ENCODE measurements at places on chromosomes 6 and 20. TPM values are rescaled to one million over a fixed set of nuclear protein-coding genes. Genes with fewer than 3 reads are reported as not detected.

Gene EIF2S2
- total RNA-seq, result 53.1 TPM

Gene CLIC1
- total RNA-seq, result 98.3 TPM

DNA sequence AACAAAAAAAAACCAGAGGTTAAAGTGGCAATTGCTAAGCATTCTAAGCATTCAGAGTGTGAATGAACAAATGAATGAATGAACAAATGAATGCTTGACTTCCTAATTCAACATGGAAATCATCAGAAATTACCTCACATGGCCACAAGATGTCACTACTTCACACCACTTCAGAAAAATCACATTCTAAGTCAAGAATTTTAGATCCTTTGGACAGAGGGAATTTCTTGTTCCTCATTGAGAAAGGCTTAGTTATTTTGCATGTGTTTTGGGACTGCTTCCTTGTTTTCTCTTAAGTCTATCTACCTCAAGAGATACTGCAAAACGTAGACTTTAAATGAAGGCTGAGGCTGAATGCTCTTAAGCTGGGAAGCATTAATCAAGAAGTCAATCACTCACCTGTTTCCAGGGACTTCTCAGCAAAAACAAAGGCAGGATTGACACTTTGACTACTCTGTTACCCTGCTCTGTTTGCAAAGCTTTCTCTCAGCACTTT, 120.2 kb downstream of the MBOAT1 start:
- H3K27me3 ChIP-seq, result no peaks in the 10 kb centered on the region
- H3K36me3 ChIP-seq, result no peaks in the 10 kb centered on the region
- no peaks in the 10 kb centered on the region for H3K4me1 ChIP-seq
- H3K27ac ChIP-seq, result no peak overlapping the region

Gene MAP7
- total RNA-seq, result 0.55 TPM

Gene ATP6V1G2
- total RNA-seq, result 7.2 TPM

- no peak overlapping the region for H3K27ac ChIP-seq
- no peaks in the 10 kb centered on the region for H3K4me1 ChIP-seq
- no peak overlapping the region for H3K4me3 ChIP-seq
- no peak for DNase-seq
Measured at GRCh38 chr20:15042723-15043122, 705.3 kb upstream of the FLRT3 start.

Gene MOXD1
- not detected for total RNA-seq

DNA sequence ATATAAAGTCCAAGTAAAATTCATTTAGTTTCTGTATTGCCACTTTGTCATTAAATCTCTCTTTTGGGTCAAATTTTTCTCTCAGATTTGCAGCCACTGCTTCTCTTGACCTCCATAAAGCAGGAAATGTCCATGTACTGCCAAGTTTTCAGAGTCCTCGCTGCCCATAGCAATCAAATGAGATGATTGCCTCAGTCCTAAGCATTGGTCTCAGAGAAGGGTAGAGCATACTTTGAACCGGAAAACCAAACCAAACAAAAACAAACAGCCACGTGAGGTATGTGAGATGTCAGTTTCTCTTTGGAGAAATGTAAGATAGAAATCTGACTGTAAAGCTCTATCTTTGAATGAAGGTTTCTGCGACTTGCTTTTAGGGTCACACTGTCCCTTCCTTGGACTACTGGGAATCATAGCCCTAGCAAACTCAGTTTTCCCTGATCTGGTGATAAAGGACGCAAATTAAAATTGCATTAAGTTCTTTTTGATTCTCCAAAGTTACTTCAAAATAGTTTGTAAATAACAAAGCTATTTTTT, 505.4 kb upstream of the CITED2 start:
- H3K4me1 ChIP-seq, result no peaks in the 10 kb centered on the region
- no peak for DNase-seq
- H3K27ac ChIP-seq, result no peak overlapping the region

Gene PROKR2
- total RNA-seq, result not detected

DNA sequence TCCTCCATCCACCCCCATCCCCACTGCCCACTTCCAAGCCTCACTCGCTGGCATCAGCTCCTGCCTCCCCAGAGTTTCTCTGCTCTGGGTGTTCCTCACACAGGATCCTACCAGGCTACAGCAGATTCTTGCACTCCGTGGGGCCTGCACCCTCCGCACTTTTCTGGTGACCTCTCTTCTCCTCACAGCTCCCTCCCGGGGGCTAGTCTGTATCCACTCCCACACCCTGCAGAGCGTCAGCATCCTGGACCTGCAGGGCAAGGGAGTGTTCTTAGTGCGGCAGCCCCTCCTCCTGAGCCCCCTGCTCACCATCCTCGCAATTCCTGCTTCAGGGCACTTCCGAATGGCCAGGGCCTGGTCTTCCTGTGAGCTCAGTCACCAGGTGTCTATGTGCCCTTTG, 224.2 kb downstream of the DLL1 start:
- no peaks in the 10 kb centered on the region for H3K36me3 ChIP-seq
- H3K4me1 ChIP-seq, result no peaks in the 10 kb centered on the region
- no peak for DNase-seq
- H3K27me3 ChIP-seq, result no peaks in the 10 kb centered on the region

DNA sequence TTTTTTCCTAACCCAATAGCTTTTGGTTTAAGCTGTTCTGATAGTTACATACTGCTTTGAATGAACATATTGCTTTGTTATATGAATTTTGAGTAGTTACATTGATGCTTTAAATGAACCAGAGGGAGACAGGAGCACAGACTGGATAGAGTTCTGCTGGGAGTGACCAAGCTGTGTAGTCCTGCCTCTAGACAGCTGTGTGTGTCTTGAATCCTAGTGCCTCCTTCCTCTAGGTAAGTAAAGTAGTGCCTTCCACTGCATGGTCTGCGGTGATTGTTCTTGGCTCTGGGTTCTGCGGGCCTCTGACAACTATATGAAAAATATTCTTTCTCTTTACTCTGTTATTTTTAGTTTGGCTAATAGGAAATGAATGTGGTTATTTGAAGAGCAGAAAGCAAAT, 46.0 kb upstream of the ADGRG6 start:
- H3K36me3 ChIP-seq, result no peaks in the 10 kb centered on the region
- no peak overlapping the region for H3K27ac ChIP-seq
- no peak for DNase-seq
- no peak overlapping the region for H3K4me3 ChIP-seq
- no peaks in the 10 kb centered on the region for H3K4me1 ChIP-seq
- no peaks in the 10 kb centered on the region for H3K27me3 ChIP-seq

Gene DPPA5
- total RNA-seq, result not detected

Gene RRP36
- total RNA-seq, result 58.7 TPM

DNA sequence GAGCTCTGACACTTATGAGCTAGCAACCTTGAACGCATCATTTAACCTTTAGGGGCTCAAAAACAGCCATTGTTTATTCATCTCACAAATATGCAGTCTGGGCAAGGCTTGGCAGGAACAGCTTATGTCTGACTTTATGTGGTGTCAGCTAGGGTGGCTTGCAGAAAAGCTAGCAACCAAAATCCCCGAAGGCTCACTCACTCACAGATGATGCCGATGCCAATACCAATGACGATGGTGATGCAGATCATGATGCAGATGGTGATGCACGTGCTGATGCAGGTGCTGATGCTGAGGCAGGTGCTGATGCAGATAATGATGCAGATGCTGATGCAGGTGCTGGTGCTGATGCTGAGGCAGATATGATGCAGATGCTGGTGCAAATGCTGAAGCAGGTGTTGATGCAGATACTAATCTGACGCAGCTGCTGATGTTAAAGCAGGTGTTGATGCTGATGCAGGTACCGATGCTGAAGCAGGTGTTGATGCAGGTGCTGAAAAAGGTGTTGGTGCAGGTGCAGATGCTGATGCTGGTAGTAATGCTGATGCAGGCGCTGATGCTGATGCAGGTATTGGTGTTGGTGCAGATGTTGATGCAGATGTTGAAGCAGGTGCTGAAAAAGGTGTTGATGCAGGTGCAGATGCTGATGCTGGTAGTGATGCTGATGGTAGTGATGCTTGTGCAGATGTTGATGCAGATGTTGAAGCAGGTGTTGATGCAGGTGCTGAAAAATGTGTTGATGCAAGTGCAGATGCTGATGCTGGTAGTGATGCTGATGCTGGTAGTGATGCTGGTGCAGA, 195.6 kb downstream of the NFATC2 start:
- H3K27me3 ChIP-seq, result no peaks in the 10 kb centered on the region
- DNase-seq, result no peak
- no peaks in the 10 kb centered on the region for H3K36me3 ChIP-seq
- H3K27ac ChIP-seq, result no peak overlapping the region

GRCh38 chr6:35282472-35282871, 15.1 kb upstream of the DEF6 start:
- H3K4me1 ChIP-seq, result no peaks in the 10 kb centered on the region
- DNase-seq, result no peak
- no peak overlapping the region for H3K4me3 ChIP-seq
- H3K27ac ChIP-seq, result no peak overlapping the region

Gene SAMD3
- total RNA-seq, result 29.7 TPM

Gene CBLN4
- total RNA-seq, result not detected

Gene STK35
- total RNA-seq, result 18.5 TPM

DNA sequence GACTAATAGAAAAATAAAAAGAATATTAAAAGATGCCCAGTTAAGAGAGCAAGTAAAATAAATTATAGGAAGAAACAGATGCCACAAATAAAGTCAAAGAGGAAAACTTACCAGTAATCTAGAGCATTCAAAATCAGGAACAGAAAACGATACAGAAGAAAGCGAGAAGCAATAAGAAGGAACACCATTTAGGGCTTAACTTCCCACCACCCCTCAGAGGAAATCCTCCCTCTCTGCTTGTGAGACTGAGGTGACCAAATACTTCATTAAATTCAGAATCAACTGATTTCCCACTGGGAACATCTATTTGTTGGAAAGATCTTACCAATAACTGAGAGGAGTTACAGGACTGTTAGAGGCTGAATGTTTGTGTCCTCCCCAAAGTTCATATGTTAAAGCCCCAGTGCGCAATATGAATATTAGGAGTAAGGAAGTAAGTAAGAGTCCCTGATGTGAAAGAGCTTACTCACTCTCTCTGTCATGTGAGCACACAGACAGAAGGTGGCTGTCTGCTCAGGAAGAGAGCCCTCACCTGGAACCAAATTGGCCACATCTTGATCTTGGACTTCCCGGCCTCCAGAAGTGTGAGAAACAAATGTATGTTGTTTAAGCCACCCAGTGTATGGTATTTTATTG, 19.5 kb downstream of the KATNA1 start:
- H3K27me3 ChIP-seq, result no peaks in the 10 kb centered on the region
- no peaks in the 10 kb centered on the region for H3K4me1 ChIP-seq
- no peak overlapping the region for H3K4me3 ChIP-seq
- peaks cover 10% of the 10 kb centered on the region for H3K36me3 ChIP-seq
- H3K27ac ChIP-seq, result no peak overlapping the region

- no peak overlapping the region for H3K27ac ChIP-seq
- no peaks in the 10 kb centered on the region for H3K36me3 ChIP-seq
- DNase-seq, result no peak
- H3K4me1 ChIP-seq, result no peaks in the 10 kb centered on the region
- no peaks in the 10 kb centered on the region for H3K27me3 ChIP-seq
- H3K4me3 ChIP-seq, result no peak overlapping the region
Measured at GRCh38 chr20:4443016-4443415, 278.7 kb upstream of the PRND start.

- no peak for DNase-seq
- H3K27ac ChIP-seq, result no peak overlapping the region
- no peak overlapping the region for H3K4me3 ChIP-seq
- H3K36me3 ChIP-seq, result no peaks in the 10 kb centered on the region
- H3K4me1 ChIP-seq, result no peaks in the 10 kb centered on the region
Measured at GRCh38 chr6:118953391-118953790, 18.4 kb upstream of the MCM9 start.

DNA sequence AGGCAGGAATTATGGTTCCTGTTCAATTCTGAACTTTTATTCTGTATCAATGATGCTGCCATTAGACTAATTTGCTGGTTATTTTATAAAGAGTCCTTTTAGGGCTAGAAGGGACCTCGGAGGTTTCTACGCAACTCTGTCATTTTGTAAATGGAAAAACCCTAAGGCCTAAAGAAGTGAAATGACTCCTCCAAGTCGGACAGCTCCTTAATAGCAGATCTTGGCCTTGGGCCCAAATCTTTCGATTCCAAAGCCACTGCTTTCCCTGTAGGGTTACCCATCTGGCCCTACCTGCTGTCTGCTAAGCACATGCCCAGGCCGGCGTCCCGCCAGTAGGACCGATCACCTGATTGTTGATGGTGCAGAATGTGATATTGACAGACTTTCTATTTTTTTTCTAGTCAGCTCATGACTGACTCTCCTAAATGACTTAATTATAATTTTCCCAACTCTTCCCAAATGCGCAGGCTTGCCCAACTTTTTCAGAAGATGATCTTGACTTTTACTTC, 40.2 kb downstream of the PLEKHG1 start:
- no peak for DNase-seq
- H3K36me3 ChIP-seq, result no peaks in the 10 kb centered on the region
- H3K27me3 ChIP-seq, result no peaks in the 10 kb centered on the region
- H3K27ac ChIP-seq, result no peak overlapping the region

GRCh38 chr6:3194535-3195419, 32.7 kb downstream of the TUBB2B start:
- H3K27me3 ChIP-seq, result no peaks in the 10 kb centered on the region
- no peaks in the 10 kb centered on the region for H3K4me1 ChIP-seq
- no peak for DNase-seq
- H3K36me3 ChIP-seq, result no peaks in the 10 kb centered on the region
- H3K27ac ChIP-seq, result no peak overlapping the region
